Stimulated activated naive CD4-positive, alpha-beta T cell treated with Interleukin-2 at 50 U/mL for 16 hours (primary cell): ENCODE measurements at places on chromosomes 13 and 19.

DNA sequence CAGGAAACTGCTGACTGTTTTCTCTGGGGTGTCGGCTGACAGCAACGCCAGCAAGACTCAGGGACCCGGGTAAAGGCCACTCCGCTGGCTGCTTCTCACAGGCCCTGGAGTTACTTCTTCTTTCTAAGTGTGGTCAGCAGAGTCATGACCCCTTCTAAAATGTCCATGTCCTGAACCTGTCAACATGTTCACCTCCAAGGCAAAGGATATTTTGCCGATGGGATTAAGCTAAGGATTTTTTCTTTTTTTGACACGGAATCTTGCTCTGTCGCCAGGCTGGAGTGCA lies 7.9 kb downstream of the PEX11G start:
- DNase-seq: no peak

DNA sequence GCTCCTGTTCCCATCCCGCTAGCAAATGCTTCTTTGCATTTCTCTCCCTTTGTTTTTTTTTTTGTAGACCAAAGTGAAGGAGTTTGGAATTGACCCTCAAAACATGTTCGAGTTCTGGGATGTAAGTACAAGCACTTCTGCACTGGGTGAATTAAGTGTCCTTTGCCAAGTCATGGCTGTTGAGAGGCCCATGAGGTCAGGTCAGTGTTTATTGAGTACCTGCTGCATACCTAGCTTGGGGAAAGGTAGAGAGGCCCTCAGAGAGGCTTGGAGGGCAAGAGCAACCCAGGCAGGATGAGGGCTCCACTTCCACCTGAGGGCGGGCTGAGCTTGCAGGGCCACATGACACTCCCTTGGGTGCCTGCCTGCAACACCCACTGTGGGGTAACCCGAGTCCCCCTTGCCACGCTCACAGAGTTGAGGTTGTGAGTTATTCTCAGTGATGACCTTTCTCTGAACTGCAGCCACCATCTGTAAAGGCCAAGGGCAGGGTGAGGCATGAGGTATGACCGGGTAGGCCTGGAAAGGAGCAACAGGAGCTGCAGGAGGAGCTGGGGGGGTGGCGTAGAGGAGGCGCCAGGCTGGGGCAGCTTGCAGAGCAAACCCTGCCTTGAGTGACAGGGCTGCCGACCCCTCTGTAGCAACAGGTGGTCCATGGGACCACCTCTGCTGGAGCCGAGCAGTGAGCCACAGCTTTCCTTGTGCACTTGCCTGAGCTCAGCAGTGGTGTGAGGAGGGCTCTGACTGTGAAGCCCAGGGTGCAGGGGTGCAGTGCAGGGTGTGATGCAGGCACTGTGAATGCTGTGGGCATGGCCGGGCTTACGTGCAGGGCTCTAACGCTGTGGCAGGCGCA lies 16.6 kb downstream of the GPI start:
- DNase-seq: no peak

DNA sequence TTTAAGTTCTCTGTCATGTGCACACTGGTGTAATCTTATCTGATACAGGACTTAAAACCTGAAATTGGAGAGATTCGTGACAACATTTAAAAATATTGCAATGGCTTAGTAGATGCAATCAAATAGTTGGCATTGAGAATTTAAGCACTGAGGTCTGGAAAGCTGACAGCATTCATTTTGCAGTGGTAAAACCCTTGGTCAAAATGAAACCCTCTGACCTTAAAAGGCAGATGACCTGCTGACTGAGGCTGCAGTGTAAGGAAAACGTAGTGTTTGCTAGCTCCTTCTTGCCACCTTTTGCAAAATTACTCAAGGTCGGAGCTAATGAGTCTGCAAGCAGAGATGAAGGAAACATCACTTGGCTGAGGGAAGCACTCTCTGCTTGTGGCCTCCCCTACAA lies 150.6 kb downstream of the KCTD12 start:
- no peak for DNase-seq

DNA sequence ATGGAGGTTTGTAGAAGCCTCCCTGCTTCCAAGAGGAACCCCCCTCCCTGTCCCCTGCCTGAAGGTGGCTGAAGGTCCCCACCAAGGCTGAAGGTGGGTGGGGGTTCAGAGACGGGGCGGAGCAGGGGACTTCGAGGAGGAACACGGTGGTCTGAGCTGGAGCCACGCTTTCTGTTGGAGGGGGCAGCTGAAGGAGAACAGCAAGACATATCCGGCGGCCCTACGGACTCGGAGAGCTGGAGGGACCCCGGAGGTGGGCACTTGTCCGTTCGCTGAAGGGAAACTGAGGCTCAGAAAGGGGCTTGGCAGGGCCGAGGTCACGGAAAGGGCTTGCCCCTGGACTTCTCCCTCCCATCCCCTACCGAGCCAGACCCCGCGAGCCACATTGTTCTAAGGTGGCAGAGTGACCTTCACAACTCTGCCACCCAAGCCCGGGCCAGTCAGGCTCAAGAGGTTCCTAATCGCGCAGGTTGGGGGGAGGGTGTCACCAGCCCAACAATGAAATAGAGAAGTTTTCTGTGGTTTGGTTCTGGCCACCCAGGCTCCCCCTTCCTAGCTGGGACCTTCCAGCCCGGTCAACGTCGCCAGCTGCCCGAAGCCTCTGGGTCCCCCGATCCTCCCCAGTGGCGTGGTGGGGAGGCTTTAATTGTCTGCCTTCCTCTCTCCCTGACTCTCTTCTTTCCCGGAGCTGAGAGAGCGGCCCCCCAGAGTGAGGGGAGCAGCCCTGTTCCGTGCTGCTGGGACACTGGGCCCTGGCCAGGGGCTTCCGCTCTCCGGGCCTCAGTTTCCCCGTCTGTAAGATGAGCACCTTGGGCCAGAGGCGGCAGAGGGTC lies 15.5 kb upstream of the KCNN1 start:
- DNase-seq: no peak

- no peak for DNase-seq
Observed at GRCh38 chr13:42086582-42086981, 38.1 kb downstream of the DGKH start.

- no peak for DNase-seq
Observed at GRCh38 chr13:21012211-21012610, 49.2 kb downstream of the LATS2 start.

- DNase-seq: no peak
Observed at GRCh38 chr13:25281935-25282332, 5.4 kb downstream of the MTMR6 start.

- no peak for DNase-seq
Observed at GRCh38 chr13:30802501-30802900, 67.2 kb downstream of the ALOX5AP start.

DNA sequence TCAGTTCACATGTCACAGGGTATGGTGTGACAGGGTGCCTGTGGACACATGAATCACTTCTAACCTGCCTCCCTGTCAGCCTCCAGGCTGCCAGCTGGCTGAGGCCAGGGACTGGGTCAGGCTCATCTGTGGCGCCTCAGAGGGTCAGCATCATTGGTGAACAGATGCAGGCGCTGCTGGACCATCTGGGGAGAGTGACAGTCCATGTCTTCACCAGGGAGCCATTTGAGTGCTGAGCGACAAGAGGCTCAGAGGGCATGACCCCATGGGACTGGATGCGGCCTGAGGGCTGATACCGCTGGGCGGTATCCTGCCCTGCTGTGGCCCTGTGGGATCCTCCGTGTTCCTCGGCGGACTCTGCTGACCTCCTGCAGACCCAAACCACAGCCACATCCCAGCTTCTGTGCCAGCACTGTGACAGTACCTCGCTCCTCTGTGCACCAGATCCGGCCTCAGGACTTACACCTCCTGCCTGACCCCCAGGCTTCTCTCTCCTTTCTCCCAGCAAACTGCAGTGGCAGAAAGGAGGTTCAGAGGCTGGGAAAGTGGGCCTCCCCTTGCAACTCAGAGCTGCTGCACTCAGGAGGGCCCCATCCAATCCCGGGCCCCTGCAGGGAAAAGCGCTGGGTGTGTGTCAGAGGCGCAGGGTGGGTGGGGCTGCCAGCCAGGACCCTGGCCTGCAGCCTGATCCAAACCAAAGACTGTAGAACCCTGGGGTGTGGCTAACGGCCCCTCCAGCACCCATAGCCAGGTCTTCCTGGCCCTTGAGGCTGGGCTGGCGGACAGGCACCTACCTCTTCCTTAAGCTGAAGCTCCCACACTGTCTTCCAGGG lies 10.2 kb downstream of the ACTMAP start:
- DNase-seq: no peak

DNA sequence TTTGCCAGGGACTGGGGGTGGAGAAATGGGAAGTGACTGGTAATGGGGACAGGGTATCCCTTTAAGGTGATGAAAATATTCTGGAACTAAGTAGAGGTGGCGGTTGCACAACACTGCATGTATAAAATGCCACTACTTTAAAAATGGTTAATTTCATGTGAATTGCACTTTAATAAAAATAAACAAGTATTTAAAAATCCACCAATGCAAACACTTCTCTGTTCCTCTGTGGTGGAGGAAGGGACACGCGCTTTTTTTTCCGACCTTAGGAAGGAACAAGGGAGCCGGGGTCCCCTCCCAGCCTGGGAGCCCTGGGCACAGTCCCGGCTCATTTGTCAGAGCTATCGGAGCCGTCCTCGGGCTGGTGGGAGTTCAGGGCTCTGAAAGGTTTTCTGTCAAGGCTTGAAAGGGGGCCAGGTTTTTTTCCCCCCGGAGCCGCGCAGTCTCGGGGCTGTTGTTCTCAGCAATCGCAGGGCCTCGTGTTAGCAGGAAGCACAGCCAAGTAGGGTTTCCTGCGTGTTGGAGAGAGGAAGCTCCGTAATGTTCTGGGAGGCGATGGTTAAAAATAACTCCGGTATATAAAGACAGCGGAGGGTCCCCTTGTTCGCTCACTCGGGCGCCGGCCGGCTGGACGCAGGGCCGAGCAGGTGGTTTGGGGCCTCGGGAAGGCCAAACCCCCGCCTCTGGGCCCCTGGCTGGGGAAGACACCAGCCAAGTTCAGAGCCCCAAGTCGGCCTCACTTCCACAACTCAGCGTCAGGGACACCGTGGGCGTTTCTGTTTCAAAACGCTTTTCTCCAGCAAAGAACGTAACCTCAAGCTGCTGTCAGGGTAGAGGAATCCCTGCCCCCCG lies 41.2 kb upstream of the KLF2 start:
- peak; percentile 72 for DNase-seq

GRCh38 chr13:47929156-47929555 lies 71.9 kb downstream of the SUCLA2 start:
- DNase-seq: no peak

GRCh38 chr19:10985502-10985901 lies 24.7 kb downstream of the SMARCA4 start:
- DNase-seq: no peak

DNA sequence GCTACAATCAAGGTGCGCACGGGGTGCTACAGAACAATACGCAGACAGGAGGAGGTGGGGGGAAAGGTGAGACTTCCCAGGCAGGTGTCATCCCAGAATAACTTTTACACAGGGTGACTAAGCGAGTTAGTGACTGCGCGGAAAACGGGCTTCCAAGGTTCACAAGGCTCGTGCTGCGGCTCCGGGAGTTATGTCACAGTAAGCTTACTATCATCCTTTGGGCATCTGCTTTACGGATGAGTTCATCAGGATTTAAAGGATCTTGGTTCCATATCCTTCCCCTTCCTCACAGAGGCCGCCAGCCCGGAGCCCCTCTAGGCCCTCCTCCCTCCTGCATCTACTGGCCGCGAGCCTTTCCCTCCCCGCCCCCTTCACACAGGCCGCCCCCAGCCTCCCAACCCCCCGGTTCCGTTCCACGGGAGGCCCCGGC lies 474 bp upstream of the IFT88 start:
- DNase-seq: no peak

GRCh38 chr13:33183431-33184111 lies 102.0 kb downstream of the STARD13 start:
- DNase-seq: no peak

GRCh38 chr13:23292586-23292985 lies 111.8 kb downstream of the SGCG start:
- no peak for DNase-seq

DNA sequence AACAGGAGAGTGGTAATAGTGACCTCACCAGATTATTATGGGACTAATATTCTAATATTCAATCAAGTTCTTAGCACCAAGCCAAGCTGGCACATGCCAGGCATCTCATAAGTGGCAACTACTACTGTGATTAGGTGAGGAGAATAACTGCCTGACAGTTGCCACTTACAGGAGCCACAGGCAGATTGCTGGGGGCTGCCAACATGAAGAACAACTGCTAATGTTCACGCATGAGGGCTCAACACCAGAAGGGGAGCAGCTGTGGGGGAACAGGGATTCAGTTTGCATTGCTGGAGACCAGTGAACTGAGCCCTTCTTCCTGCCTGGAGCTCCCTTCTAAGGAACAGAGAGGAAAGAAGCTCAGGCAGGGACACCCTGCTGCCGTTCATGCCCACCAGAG lies 504.5 kb downstream of the FOXO1 start:
- no peak for DNase-seq

DNA sequence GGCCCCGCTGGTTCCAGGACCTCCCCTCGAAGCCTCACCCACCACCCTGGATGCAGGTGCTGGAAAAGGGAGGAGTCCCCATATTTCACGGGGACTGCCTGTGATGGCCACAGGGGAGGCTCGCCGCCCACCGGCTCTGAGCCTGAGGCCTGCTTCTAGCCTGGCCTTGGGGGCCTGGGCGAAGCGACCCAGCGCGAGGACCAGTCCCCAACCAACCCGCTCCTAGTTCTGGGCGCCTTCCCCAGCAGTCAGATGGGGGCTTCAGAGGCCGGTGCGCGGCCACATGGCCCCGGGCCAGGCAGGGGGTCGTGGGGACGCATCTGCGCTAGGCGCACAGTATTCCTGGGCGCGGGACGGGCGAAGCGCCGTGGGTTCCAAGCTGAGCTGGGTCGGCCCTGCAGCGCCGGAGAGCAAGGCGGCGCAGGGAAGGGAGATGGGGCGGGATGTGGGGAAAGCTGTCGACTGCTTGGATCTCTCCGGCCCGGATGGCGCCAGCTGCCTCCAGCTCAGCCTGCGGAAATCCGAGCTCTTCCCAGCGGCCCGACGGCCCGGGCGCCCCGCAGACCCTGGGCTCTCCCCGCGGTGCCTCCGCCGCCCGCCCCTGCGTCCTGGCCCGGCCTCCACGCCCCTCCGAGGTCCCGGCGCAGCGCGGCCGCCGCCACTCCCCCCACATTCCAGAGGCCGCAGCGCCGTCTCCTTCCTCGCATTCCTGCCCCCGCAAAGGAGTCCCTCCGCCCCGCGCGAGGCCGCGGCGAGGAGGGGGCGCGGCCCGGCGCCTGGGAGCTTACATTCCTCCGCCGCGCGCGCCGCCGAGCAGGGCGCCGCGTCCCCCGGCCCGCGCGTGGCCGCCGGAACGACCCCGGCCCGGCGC lies at the start of gene WTIP:
Gene WTIP, plus strand, starts transcription at position 788 of the 871 bp plus-strand sequence. CDS start 217 bp downstream, outside the sequence.
- no peak for DNase-seq

- DNase-seq: no peak
Observed at GRCh38 chr19:49462492-49462891, 9.5 kb downstream of the ALDH16A1 start.

DNA sequence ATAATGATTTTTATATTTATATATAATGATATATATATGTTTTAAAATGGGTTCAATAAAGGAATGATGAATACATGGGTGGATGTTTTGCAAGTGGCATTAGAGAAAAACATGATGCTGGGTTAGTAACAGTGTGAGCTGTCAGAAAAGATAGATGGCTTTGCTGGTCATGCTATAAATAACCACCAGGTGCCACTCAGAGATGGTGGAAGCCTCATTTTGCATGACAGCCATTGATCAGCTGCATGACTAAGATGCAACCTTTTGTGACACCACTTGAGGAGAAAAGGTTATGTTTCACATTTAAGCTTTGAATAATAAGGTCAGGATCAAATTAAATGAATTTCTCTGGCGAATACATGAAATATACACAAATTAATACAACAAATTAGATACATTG lies 737.7 kb downstream of the PCDH9 start:
- no peak for DNase-seq
